ENCODE measurements at places on chromosomes 16 and 17.

GRCh38 chr17:70365091-70365583 is 195.8 kb downstream of the KCNJ2 start:
- DNase-seq, result no peak

DNA sequence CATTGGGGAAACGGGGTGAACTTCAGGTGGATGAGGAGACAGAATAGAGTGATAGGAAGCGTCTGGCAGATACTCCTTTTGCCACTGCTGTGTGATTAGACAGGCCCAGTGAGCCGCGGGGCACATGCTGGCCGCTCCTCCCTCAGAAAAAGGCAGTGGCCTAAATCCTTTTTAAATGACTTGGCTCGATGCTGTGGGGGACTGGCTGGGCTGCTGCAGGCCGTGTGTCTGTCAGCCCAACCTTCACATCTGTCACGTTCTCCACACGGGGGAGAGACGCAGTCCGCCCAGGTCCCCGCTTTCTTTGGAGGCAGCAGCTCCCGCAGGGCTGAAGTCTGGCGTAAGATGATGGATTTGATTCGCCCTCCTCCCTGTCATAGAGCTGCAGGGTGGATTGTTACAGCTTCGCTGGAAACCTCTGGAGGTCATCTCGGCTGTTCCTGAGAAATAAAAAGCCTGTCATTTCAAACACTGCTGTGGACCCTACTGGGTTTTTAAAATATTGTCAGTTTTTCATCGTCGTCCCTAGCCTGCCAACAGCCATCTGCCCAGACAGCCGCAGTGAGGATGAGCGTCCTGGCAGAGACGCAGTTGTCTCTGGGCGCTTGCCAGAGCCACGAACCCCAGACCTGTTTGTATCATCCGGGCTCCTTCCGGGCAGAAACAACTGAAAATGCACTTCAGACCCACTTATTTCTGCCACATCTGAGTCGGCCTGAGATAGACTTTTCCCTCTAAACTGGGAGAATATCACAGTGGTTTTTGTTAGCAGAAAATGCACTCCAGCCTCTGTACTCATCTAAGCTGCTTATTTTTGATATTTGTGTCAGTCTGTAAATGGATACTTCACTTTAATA is 7.0 kb upstream of the TMEM235 start:
- no peak for DNase-seq

GRCh38 chr16:84095466-84095865 is 21.3 kb downstream of the MBTPS1 start:
- no peak for DNase-seq

GRCh38 chr17:78425429-78425828 is 47.0 kb downstream of the PGS1 start:
- no peak for DNase-seq

DNA sequence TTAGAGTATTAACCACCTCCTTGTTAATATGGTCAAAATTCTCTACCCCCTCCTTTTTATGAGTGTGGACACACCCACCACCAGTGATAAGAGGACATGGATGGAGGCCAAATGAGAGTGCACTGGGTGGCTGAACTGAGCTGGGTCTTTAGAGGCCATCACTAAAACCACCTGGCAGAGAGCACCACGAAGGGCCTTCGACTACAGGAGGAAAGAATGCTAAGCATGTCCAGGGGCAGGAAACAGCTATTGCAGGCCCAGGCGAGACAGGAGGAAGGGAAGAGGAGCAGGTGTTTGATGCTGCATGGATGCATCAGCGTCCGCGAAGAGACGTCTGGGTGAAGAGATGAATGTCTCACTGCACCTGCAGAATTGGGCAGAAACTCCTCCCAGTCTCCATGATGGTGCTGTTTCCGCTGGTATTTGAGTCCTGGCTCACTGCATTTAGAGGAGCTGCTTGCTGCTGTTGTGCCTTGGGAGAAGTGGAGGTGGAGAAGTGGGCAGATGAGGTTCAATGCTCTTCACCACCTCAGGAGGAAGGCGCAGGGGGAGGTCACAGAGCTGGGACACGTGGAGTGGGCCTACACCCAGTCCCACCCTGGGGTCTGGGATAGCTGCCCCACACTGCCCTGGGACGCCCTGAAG is 33.2 kb downstream of the SPHK1 start:
- DNase-seq, result no peak

DNA sequence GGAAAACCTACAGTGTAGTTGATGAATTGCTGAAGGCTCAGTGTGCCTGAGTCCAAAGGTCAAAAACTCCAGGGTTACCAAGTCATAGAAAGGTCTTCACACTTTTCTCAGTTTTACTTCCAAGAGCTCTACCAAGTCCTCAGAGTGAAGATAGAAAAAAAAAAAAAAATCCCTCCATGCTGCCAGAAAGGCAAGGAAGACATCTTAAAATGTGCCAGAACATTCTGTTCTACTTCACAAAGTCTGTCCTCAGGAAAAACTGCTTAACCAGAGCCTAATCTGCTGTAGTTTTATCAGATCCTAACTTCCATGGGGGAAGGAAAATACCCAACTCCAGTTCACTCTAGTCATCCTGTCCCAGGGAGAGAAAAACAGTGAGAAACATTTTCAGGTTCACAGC is 175.6 kb upstream of the CDH11 start:
- no peak for DNase-seq

DNA sequence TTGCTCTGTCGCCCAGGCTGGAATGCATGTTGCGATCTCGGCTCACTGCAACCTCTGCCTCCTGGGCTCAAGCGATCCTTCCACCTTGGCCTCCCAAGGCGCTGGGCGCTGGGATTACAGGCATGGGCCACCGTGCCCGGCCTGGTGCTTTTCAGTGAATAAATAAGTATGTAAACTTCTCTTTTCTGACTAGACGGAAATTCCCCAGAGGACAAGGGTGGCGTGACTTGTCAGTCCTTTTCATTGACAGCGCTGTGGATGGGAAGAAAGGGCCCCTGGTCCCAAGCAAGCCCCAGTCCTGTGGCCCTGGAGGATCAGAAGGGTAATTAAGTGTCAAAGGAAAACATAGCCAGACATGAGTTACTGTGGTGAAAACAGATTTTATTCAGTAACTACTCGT is 9.6 kb upstream of the SPN start:
- DNase-seq, result no peak

- DNase-seq, result no peak
Observed at GRCh38 chr16:9476744-9477143, 385.3 kb downstream of the HAPSTR1 start.

GRCh38 chr17:60327134-60327900 is 64.6 kb downstream of the USP32 start:
- no peak for DNase-seq

GRCh38 chr16:19657831-19658230 is 60.2 kb downstream of the KNOP1 start:
- DNase-seq, result no peak

- no peak for DNase-seq
Observed at GRCh38 chr16:50501986-50502615, 46.1 kb upstream of the NKD1 start.

DNA sequence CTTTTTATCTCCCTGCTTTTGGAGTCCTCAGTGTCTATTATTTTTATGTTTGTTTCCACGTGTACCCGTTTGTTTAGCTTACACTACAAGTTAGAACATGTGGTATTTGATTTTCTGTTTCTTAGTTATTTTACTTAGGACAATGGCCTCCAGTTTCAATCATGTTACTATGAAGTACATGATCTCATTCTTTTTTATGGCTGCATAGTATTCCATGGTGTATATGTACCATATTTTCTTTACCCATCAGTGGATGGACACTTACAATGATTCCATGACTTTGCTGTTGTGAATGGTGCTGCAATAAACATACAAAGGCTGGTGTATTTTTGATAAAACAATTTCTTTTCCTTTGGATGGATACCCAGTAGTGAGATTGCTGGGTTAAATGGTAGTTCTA is 269.5 kb downstream of the HS3ST3A1 start:
- no peak for DNase-seq

GRCh38 chr17:36095992-36096391 is 6.0 kb upstream of the CCL3 start:
- no peak for DNase-seq

DNA sequence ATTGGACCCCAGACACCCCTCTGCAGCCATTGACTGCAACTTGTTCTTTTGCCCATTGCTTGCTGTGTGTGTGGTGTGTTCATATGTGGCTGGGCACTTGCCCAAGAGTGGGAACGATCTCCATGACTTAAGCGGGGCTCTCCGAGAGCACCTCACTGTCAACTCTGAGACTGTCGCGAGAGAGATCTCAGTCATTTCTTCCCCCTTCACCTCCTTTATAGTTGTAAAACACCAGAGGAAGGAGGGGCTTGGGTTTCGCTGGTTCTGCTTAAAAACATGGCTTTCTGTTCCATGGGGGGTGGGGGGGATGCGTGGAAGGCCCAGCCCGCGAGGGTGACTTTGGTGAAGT is 7.4 kb downstream of the PHOSPHO1 start:
- DNase-seq, result no peak

- DNase-seq, result no peak
Observed at GRCh38 chr16:56190677-56191155, 573 bp upstream of the GNAO1 start.

DNA sequence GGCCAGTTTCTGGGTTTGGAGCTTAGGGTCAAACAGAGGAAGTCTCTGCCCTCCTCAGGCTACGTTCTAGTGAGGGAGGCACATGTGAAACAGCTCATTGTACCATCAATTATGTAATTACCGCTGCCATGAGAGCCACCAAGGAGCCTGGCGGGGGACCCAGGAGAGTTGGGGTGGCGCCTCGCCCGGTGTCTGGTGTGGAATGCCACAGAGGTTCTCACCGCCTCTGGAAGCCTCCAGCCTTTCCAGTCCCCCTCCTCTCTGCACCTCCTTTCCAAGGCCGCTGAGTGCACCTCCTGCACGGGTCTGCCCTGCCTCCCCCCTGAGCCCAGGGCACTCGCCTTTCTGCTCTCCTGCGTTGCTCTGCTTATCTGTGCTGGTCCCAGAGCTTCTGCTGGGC is 51.4 kb downstream of the SREBF1 start:
- DNase-seq, result no peak

- no peak for DNase-seq
Observed at GRCh38 chr17:5893741-5894140, 176.4 kb upstream of the WSCD1 start.

GRCh38 chr17:9912121-9913099 is 7.3 kb upstream of the RCVRN start:
- no peak for DNase-seq

- no peak for DNase-seq
Observed at GRCh38 chr16:70777973-70778406, 23.0 kb downstream of the VAC14 start.

DNA sequence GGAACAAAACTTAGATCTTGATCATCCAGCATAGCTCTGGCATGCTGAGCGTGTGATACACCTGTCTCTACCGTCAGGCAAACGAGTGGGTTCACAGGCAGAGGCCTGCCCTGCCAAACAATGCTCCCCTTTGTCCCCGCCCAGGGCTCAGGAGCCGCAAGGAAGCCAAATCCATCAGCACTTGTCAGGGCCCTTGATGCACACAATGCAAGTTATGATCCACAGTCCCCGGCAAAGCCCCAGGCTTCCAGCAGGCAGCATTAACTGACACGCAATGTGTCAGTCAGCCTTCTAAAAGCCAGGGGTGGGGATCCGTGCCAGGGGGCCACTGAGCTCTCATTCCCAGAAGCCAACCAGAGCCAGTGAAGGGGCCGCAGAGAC is 460.9 kb downstream of the SLC39A11 start:
- DNase-seq, result no peak

GRCh38 chr17:39871801-39872200 is 3.8 kb downstream of the ZPBP2 start:
- DNase-seq, result no peak

- no peak for DNase-seq
Observed at GRCh38 chr16:68233085-68233834, 2.7 kb downstream of the ESRP2 start.

GRCh38 chr17:42111871-42112551 is 503 bp downstream of the DHX58 start:
- DNase-seq, result peak; percentile 34

DNA sequence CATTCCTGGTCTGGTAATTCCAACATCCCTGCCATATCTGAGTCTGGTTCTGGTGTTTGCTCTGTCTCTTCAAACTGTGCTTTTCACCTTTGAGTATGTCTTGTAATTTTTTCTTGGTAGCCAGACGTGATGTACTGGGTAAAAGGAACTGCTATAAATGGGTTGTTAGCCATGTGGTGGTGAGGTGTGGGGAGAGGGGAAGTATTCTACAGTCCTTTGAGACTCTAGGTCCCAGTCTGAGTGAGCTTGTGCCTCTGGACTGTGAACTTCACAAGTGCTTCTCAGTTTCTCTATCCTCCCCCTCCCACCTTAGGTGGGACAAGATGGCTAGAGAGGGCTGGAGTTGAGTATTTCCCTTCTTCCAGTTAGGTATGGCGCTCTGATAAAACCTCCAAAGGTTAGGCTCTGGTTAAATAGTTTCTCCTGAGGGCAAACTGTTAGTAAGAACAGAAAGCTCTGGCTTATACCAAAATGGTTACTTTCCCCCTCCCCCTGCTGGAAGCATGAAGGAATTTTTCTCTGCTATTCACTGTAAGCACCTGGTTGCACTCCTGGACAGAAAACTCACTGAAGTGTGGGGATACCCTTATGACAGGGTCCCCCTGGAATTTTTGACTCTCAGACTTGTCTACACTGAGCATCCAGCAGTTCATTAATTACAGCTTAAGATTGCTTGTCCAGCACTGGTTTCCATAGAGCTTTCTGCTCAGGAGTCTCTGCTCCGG is 87.8 kb downstream of the MARCHF10 start:
- no peak for DNase-seq

- no peak for DNase-seq
Observed at GRCh38 chr16:84714028-84714427, 14.2 kb downstream of the USP10 start.

DNA sequence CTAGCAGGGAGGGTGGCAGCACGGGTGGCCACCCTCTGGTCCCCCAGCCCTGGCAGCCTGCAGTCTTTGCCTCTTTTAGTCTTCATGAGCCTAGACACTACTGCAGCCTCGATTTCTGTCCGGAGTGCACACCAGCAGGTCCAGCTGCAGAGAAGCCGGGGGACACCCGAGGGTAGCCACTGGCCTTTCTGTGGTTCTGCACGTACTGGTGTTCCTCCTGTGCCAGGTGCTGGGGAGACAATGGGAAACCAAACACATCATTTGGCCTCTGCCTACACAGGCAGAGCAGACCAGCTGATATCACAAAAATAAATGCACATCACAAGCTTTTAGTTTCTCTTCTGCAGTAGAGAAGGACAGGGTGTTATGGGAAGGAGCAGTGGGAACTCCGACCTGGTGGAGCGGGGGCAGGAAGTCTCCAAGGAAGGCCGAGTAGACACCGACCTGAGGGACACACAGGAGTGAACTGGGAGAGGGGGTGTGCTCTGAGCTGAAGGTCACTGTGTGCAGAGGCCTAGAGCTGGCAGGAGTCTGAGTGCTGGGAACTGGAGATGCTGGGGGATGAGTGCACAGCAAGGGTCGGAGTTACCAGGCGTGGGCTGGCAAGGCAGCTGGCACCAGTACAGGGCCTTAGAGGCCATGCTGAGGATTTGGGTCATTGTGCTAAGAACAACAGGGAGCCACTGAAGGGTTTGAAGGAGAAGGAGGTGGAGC is 23.1 kb downstream of the GPT2 start:
- no peak for DNase-seq

Data from stimulated activated naive CD8-positive, alpha-beta T cell treated with anti-CD3 and anti-CD28 coated beads, Interleukin-15, Interleukin-2, amounts not matched to agents 100 U/mL and 50 U/mL, for 24 hours (primary cell).